Suppressor macrophage treated with lipopolysaccharide for 4 hours (primary cell): ENCODE measurements at places on chromosomes 5 and 9.

DNA sequence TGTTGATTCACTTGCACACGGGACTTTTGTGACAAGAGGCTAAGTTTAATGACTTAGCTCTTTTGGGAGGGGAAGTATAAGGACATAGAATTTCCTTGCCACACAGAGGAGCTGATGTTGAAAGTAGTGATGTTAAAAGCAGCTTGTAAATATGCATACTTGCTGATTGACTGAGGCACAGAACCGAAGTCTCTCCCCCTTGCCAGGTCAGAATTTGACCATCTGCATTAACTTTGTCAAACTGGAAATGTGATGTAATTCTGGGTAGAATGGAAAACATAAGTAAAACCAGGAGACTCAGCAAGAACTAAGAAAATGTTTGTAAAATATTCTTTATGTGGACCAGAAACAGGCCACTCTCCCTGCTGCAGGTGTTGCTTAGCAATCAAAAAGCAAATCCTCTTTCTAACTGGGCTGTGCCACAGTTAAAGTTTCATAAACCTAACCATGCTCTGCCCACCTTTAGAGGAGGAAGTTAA lies 284.2 kb downstream of the NR3C1 start:
- DNase-seq = peak; percentile 56

GRCh38 chr9:70484232-70485130 lies 70.0 kb upstream of the KLF9 start:
- DNase-seq = peak; percentile 75

- no peak for DNase-seq
Measured at GRCh38 chr5:1370006-1370405, 25.1 kb upstream of the CLPTM1L start.

DNA sequence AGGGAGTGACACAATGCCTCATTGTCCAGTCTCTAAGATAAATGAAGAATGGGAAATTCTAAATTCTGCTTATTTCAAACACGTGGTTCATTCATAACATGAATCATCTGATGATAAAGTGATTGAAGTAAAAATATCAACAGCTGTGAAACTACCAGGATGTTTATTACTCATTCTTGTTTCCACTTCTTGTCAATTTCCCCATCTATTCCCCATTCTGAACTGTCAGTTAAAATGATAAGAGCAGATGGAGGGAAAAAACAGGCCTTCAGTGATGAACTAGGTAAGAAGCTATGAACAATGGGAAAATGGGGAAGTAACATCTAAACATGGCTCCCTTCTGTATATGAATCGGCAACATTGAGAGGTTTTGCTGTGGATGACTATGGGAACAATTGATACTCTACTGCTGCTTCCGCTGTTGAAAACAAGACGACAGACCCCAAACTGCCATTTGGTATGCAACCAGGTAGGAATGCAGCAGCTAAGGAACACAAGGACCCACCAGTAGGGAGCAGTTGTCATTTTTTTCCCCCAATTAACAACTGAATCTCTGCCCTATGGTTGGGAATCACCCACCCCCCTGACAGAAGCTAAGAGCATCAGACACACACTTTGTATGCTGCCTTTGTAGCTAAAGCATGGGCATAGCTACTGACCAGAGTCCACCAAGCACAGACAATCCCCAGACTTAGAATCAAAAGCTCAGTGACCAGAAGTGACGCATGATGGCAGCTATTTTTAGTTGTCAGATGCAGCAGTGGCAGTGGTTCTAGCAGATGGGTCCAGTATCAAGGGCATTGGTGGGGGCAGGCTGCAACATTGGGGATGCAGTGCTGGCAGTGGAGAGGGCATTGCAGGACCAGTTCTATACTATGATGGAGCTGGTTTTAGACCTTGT lies 52.9 kb upstream of the ZNF366 start:
- peak; percentile 44 for DNase-seq

DNA sequence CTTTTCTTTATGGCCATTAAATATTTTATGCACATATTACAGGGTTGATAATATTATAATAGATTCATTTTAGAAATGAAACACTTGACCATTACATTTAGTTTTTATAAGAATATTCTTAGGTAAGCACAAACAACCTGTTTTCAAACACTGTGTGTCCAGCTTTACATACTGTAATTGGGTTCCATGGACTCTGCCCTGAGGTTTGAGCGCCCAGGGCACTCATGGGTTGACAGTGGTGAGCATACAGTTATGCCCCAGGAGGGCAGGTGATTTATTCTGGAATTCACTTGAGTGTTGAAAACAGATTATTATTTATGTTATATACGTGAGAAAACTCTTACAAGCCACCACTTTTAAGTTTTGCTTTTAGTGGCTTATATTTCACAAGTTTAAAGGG lies 33.7 kb downstream of the TRIO start:
- no peak for DNase-seq

DNA sequence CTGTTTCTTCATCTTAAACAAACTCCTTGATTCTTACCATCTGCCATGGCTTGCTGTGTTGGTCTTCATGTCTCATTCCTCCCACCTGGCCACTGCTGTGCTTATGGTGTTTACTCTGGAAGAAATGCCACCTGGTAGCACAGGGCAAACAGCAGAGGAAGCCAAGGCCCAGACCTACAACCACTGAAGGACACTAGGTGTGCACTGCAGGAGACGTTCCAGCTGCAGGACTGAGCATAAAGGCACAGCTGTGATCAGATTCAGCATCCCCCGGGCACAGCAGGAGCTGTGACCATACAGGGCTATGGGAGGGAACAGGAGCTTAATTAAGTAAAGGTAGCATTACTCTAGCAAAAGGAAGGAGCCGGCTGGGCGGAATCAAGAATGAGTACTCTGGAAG lies 12.6 kb upstream of the GNAQ start:
- no peak for DNase-seq

DNA sequence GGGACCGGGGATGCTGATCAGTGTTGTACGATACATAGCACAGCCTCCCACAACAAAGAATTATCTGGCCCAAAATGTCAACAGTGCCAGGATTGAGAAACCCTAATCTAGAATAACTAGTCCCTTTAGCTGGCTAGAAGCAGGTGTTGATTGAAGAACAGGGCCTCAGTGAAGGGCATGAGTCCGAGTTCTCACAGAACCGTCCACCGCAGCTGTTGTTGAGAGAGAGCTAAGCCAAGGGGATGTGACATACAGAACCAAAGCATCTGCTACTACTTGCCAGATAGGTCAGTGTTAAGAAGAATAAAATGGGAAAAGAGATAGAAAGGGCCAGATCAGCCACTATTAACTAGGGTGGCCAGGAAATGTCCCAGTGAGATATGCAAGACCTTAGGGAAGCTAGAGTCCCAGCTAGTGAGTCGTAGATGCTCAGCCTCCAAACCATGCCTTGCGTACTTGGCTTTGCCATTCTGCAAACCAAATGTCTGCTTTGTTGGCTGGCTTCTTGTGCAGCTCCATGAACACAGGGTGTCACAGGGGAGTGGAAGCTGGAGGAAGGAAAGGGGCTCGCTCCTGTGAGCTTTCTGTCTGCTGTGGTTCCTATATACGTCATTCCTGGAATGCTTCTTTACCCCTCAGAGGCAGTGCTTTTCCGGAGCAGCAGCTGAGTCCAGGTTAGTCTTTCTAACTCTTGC lies 68.9 kb downstream of the FBXO38 start:
- no peak for DNase-seq

GRCh38 chr9:130543859-130544258 lies 35.5 kb upstream of the FUBP3 start:
- no peak for DNase-seq

DNA sequence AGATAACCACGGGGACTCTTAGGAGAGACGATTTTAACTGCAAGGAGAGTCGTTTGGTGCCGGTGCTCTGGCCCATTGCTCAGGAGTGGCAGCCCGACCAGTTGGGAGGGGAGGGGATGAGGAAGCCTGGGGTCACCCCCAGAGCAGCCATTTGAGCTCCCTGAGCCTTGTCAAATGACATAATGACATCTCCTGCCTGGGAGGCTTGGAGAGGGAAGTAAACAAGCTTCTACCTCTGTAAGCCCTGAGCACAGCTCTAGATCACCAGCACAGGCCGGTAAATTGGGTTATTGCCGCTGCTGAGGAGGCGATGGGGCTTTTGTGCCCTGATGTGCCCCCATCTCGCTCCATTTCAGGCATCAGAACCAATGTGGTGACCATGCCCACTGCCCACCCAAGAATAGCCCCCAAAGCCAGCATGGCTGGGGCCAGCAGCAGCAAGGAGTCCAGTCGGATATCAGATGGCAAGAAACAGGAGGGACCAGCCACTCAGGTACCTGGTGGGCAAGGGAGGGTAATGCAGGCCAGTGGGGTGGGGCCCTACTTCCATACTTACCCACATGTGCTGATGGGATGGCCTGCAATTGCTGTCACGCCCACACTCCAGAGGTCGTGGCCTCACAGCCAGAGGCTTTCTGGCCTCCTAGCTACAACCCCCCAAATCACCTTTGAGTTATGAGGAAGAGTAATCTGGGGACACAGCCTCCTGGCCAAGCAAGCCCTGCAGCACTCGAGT lies 23.0 kb downstream of the CD74 start:
- no peak for DNase-seq

GRCh38 chr9:76298521-76299144 lies 95.6 kb downstream of the RFK start:
- DNase-seq = no peak

GRCh38 chr9:134041649-134041962 lies 16.3 kb downstream of the BRD3OS start:
- DNase-seq = no peak

DNA sequence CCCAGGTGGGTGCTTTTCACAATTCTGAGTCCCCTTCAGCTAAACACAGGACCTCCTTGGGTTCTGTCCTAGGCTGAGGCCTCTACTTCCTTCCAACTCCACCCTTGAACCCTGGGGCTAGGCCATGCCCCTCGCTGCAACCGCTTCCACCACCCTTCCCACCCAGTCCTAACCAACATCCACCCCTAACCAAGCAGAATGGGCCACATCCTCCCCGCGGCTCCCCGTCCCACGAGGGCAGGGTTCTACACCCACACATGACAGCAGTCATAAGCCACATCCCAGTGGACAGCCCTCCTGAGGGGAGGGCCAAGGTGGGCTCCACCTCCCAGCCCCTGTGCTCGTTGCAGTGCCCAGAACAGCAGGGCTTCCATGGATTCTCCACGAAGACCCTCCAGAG lies 65.8 kb downstream of the SHB start:
- no peak for DNase-seq

GRCh38 chr5:171295801-171296200 lies 13.2 kb upstream of the TLX3 start:
- no peak for DNase-seq

DNA sequence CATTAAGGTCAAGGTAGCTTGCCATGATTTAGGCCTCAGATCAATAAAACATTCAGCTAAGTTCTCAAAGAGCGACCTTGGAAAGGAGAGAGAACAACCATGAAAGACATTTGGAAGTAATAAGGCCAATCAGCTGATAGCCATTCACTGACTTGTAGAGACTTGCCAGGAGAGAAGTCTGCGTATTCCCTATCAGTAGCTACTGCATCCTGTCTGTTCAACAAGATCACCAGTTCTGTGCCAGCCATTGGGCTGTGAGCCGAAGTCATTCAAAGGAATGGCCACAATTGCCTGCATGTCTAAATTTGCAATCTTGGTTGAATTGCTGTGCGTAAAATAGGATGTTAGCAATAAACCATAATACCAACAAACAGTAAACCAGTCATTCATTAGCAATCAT lies 219.8 kb downstream of the FBXL7 start:
- DNase-seq = no peak

- peak; percentile 36 for DNase-seq
Measured at GRCh38 chr9:137138722-137139467, at the start of gene GRIN1. Gene GRIN1, plus strand, starts transcription at chr9:137139154. Its CDS starts 333 bp downstream, at chr9:137139487.

- no peak for DNase-seq
Measured at GRCh38 chr9:119689879-119690278, 320.6 kb upstream of the BRINP1 start.

DNA sequence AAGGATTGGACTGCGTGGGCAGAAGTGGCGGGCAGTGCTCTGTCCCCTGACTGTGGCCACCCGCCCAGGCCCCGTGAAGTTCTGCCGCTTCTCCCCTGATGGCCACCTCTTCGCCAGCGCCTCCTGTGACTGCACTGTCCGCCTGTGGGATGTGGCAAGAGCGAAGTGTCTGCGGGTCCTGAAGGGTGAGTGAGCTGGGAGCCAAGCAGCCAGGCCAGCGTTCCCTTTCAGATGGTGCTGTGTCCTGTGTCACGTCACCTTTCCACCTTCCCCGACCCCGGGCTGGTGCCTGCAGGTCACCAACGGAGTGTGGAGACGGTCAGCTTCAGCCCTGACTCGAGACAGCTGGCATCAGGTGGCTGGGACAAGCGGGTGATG lies 2.3 kb downstream of the WDR38 start:
- no peak for DNase-seq

DNA sequence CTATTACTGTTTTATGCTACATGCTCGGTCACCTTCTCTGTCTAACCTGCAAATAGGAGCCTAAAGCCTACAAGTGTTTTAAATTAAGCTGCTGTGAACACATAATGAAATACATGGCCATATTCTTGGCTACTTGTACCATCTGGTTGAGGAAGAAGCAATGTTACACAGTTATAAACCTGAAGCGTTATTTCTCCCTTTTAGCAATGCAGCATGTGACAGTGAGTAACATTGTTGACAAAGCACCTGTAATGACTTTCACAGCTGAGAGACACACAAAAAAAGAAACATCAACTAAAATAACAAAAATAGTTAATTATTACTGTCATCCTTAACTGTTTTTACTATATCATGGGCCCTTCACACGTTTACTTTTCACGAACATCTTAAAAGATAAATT lies 146.9 kb downstream of the RORB start:
- no peak for DNase-seq

DNA sequence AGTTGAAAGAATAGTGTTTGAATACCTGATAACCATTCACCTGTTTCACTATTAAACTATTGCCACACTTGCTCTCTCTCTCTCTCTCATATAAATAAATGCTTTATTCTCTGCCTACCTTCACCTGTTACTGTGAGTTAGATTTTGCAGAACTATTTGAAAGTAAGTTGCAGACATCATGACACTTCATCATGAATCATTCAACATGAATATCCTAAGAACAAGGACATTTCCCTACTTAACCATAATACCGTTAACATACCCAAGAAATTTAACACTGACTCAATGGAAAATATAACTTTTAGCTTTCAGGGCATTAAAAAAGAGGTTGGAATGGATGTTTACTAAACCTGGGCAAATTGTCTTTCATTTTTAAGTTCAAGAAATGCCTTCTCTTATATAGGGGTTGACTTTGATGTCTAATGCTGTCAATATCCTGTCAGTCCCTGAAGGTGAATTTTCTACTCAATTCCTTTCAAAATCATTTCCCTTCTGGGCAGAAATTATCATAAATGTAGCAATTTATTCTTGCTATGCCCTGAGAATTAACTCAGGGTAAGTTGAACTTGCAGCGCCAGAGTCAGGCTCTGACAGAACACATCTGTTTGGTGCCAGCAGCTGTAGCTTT lies 582.6 kb upstream of the TLE4 start:
- DNase-seq = no peak

- DNase-seq = no peak
Measured at GRCh38 chr9:130219661-130220096, 45.9 kb upstream of the HMCN2 start.

- DNase-seq = peak; percentile 15
Measured at GRCh38 chr5:173919443-173919842, 31.3 kb downstream of the CPEB4 start.
